Naive thymus-derived CD8-positive, alpha-beta T cell (primary cell): ENCODE measurements at places on chromosomes 12 and 14. TPM values are rescaled to one million over a fixed set of nuclear protein-coding genes. Genes with fewer than 3 reads are reported as not detected.

DNA sequence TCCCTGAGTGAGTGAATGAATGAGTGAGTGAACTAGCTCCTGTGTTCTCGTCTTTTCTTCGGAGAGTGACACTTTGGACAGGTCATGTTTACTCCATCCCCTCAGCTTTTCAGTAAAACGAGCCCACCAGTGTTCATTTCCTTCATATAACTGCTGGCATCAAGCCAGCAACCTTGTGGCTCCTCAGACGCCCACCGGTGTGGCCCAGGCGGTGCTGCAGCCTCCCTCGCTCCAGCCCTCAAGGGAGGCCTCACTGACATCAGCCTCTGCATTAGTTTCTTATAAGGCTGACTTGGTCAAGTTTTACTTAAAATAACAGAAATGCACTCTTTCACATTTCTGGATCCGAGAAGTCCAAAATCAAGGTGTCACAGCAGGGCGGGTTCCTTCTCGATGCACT, 188.0 kb downstream of the ZFP36L1 start:
- no peak for DNase-seq

DNA sequence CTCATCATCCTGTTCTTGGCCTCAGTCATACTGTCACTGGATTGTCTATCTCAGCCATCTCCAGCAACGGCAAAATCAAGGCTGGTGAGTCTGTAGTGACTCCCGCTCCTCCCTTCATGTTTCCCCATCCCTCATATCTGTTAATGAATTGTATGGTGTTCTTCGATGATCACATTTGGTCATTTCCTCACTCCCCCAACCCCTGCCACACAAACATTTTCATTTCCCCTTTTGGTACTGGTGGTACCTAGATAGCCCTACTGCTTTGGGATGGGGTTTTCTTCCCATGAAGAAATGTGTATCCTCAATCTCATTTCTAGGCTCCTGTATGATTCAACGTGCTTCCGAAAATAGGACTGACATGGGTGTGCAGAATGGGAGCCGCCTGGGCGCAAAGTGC, 2.7 kb upstream of the KLHL33 start:
- no peak for DNase-seq

DNA sequence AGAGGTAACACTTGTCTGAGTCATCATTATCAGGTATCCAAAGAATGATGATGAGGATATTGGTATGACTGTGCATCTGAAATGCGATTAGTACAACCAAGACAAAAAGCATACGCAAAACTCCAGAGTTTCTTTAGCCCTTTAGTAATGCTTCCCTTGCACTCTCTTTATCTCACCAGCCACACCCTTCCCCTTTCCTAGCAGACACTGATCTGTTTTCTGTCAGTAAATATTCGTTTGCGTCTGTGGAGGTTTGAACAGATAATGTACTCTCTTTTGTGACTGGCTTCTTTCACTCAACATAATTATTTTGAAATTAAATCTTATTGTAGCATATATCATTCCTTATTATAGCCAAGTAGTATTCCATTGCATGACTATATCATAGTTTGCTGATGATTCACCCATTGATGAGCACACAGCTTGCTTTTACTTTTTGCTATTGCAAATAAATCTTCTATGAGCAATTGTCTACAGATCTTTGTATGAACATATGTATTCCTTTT, 775.7 kb downstream of the SLC6A15 start:
- no peak for DNase-seq

DNA sequence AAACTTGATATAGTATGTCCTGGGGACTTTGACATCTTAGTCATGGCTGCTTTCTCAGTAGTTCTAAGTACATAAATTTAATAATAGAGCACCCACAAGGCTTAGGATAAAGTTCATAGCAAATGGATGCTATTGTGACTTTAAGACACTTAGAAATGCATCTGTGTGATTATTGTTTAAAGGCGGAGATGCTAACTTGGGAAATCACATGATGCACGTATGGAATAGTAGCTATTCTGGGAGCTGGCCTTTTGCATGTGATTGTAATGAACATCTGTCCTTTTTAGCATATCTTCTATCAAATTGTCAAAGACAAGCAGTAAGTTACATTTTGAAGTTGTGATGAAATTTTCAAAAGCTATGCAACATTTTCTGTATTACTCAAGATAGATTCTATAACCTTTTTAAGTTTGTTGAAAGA, 46.7 kb upstream of the ATP2A2 start:
- DNase-seq = no peak

DNA sequence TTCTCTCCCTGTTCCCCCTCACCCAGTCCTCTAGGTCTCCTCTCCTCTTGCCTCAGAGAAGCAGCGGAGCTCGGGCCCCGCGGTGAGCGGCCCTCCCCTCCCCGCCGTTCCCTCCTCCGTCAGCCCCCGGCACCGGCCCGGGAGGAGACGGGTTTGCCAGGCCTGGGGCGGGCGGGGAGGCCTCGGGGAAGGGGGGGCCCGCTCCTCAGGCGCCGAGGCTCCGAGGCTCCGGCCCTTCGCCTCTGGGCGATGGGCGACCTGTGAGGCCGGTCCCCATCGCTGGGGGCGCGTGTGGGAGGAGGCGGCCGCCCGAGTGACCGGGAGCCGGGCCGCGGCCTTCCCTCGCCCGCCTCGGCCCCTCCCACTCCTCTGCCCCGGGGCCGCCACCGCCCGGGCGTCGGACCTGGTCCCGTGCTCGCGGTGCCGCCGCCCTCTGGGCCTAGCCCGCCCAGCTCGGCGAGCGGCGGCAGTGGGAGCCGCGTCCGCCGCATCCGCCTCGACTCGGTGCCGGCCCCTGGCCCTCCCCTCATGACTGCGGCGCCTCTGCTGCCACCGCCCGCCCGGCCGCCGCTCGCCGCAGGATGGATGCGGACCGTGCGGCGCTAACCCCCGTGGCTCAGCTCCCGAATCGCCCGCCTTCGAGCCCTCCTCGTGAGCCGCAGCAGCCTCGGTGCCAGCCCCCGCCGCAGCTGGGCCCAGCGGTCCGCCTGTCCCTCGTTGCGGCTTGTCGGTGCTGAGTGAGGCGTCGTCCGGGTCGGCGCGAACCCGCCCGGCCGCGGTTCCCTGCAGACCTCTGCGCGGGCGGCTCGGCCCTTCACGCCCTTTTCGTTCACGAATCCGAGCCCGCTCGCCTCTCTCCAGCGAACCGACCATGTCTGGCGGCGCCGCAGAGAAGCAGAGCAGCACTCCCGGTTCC, 574 bp downstream of the WNK1 start:
- DNase-seq = peak; percentile 44

DNA sequence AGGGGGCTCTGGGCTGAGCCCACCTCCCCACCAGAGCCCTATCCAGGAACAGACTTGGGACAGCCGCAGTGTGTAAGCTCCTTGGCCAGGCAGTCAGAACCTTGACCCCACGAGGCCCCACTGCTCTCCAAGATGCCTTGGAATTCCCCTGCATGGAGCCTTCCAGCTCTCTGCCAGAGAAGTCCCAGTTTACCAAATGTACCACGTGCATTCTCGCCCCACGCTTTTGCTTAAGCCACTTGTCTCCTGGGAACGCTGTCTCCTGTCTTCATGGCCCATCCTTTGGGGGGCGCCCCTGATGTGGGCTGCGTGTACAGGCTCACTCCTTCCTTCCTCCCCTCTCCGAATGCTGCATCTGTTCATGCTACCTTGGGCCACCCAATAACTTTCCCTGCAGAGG, 7.9 kb downstream of the FAIM2 start:
- no peak for DNase-seq

DNA sequence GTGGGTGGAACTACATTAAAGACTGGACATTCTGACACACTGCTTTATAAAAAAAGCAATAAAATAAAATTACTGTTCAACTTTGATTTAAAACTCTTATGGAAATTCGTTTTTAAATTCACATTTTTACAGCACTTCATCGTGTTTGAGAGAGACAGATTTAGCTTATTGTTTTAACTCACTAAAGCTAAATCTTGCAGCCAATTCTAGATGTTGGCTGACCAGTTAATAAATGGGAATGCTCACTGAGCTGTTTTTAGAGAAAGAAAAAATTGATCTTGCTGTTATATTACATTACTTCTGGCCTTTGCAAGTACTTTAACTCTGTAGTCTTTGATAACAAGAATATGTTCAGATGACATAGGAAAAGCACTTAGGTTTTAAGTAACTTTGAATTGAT, 157.1 kb downstream of the PLCZ1 start:
- no peak for DNase-seq

DNA sequence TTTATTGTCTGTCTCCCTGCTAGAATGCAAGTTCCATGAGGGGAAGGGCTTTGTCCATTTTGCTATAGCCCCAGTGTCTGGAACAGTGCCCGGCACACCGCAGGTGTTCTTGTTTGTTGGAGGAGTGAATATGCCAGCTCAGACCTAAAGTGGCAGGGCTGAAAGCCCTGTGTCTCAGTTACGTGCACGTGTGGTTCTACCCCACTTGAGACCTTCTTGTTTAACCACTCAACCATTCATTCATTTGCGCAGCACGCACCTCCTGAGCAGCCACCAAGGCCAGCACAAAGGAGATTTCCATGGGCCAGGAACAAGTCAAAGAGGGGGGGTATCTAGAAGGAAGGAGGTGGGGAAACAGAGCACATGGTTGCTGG, 338.0 kb upstream of the FKBP4 start:
- DNase-seq = no peak

DNA sequence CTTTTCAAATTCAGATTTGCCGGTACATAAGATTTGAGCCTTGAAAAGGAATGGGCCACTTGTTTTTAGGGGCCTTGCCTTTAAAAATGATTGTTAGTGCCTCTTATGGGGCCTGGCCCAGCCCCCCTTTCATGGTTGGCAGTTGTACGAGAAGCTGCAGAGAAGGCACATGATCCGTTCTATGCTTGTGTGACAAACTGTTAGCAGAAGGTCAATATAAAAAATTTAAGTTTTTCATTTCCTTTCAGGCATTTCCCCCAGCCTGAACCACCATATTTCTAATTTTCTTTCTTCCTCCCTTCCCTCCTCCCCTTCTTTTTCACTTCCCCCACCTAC, 119.1 kb downstream of the PLXNC1 start:
- no peak for DNase-seq

Gene CACNA1C
- total RNA-seq = 0.16 TPM

Gene TCL1A
- total RNA-seq = 23.8 TPM

Gene OAS1
- 4.0 TPM for total RNA-seq

Gene SLC2A3
- 115 TPM for total RNA-seq

Gene LPAR5
- total RNA-seq = 16.6 TPM

Gene NFE2
- total RNA-seq = not detected

Gene DGKA
- 1,302 TPM for total RNA-seq
